ENCODE measurements at places on chromosomes 1 and 21.

DNA sequence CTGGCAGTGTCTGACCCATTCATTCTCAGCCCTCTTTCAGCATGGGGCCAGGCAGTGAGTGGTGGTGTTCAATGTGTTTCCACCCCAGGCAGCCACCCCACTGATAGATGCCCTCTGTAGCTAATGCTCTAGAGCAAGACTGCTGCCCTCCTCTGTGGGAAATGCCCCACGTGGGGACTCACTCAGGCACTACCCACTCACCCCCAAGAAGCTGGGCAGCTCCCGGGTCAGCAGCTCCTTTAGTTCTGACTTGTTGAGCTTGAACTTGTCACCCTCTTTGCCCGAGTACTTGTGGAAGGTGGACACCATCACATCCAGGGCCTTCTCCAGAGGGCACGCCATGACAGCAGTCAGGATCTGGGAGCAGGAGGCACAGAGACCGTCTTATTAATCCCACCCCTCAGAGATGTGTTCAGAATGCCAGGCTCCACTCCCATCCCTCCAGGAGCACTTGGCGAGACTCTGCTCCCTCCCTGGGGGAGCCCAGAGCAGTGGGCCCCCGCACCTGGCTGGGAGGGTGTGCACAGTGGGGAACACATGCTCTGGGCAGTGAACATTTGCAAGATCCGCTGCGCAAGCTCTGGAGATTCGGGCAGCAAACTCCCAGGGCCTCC lies 1.0 kb downstream of the S100A4 start:
- no peak for DNase-seq

- no peak for DNase-seq
Observed at GRCh38 chr21:33848249-33848953, 67.2 kb downstream of the ATP5PO start.

GRCh38 chr1:58732087-58732775 lies 32.4 kb upstream of the MYSM1 start:
- no peak for DNase-seq

GRCh38 chr1:178725466-178726086 lies 532 bp downstream of the RALGPS2 start:
- no peak for DNase-seq

DNA sequence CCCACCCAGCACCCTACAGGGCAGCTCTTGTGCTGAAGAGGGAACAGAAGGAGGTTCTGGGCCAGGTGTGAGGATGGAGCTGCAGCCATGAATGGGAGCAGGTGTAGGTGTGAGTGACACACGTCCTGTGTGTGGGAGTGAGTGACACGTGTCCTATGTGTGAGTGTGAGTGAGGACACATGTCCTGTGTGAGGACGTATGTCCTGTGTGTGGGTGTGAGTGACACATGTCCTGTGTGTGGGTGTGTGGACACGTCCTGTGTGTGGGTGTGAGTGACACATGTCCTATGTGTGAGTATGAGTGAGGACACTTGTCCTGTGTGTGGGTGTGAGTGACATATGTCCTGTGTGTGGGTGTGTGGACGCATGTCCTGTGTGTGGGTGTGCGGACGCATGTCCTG lies 26.4 kb downstream of the MEGF6 start:
- DNase-seq: no peak

DNA sequence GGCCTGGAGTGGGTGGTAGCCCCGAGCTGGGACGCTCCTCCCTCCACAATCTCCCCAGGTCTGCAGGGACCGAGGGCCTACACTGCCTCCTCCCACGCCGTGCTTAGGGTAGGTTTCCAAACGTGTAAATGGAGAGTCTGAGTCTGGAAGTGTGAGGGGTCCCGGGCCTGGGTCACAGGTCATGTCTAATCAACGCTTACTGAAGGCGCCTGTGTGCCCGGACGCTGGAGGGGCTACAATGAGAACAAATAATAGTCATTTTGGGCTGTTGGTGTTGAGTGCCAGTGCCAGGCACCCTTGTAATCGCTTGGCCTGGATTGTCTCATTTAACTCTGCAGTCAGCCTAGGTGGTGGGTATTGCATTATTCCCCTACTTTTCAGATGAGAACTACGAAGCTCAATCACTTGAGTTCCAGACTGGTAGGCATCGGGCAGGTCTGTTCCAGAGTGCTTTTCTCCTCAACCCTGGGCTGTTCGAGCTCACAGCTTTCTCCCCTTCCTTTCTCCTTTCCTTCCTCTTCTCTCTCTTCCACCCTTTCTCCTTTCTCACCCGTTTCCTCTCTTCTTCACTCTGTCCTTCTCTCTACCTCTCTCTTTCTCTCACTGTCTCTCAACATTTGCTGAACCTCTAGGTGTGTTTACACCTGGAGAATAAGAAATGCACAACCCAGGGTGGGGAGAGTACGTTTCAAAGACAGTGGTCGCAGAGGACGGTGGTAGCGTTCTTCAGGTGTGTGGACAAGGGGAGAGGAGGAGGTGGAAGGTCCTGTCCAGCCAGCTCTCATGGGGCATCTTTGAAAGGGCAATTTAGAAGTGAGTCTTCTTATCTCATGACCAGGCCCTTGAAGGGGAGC lies 883 bp downstream of the SLC66A1 start:
- DNase-seq: no peak

DNA sequence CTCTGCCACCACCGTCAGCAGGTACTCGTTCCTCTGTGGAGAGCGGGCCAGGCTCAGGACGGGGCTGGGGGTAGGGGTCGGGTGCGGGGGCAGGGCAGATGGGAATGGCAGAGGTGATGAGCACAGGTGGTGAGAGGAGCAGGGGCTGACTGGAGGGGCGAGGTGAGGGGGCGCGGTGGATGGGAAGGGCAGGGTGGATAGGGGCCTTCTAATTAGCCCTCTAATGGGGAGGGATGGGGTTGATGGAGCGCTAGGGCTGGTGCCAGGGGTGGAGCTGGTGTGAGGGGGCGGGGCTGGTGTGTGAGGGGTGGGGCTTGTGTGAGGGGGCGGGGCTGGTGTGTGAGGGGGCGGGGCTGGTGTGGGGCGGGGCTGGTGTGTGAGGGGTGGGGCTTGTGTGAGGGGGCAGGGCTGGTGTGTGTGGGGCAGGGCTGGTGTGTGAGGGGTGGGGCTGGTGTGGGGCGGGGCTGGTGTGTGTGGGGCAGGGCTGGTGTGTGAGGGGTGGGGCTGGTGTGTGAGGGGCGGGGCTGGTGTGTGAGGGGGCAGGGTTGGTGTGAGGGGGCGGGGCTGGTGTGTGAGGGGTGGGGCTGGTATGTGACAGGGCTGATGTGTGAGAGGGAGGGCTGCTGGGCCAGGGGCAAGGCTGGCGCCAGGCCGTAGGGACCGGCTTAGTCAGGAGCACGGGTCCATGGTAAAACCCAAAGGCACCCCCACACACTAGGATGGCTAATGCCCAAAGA lies 5.9 kb downstream of the KRTAP10-1 start:
- no peak for DNase-seq

DNA sequence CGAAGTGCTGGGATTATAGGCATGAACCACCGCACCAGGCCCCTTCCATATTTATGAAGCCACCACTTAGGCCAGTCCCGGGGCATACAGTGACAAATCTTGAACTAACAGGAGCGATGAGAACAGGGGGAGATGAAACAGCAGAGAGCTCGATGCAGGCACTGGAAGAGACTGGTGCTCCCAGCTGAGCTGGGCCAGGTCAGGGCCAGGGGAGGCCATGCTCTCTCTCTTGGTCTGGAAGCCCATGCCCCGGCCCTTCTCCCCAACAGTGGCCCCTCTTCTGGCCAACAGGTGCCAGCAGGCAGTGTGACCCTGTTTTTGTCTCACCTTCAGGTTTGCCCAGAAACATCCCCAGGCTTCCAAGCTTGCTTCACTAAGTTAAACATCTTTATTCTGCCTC lies 269.9 kb upstream of the C1orf174 start:
- DNase-seq: no peak

GRCh38 chr1:71498542-71498941 lies 417.7 kb upstream of the ZRANB2 start:
- DNase-seq: peak; percentile 16

DNA sequence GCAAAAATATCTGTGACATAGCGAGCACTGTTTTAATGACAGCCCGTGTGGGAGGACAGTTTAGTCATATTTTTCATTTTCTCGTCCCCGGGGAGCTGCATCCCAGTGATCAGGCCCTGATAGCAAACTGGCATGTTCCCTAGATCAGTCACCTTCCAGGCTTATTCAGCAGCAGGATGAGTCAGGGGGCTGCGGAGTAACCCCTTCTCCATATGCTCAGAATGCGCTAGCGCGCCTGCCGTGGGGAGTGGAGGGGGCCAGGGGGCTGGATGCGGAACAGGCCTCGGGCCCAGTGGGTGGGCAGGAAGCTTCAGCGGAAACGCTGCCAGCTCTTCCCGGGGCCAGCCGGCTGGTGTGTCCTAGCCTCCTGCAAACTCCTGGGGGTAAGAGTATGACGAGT lies 94.0 kb downstream of the KCND3 start:
- no peak for DNase-seq

DNA sequence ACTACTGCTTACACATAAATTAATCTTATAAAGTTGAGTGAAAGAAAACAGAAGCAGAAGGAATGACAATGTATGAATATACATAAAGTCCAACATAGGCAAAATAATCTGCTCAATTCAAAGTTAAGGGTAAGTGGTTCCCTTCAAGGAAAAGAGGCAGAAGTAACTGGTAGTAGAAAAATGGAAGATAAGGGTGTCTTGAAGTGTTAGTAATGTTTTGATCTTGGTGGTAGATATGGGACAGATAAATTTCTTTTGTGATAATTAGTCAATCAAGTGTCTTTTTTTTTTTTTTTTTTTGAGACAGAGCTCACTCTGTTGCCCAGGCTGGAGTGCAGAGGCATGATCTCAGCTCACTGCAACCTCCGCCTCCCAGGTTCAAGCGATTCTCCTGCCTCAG lies 12.7 kb downstream of the USP48 start:
- DNase-seq: peak; percentile 60

DNA sequence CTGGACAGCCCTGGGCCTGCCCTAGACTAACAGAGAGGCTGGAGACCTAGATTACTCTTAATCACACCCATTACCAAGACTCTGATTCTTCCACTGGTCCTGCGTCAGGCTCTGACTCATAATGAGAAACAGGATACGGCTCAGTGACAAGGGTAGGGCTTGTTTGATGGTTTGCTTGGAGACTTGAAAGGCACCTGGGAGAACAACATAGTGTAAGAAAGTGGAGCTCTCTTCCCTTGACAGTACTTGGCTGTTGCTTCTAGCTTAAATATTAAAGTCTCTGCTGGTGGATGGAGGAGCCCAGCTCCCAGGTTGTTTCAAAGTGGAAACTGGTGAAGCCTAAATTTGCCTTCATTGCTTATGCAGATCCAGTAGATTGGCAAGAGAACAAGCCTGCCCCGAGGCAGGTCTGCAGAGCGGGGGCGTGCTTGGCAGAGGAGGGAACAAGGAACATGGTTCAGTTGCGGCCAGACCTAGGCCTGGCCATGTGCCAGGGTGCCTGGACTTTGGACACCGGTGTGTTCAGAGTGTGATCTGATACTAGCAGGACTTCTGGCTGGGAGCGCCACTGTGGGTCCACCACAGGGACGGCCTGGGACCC lies 480.6 kb downstream of the CAMTA1 start:
- no peak for DNase-seq

GRCh38 chr1:12182410-12182984 lies 15.7 kb downstream of the TNFRSF1B start:
- no peak for DNase-seq

- DNase-seq: no peak
Observed at GRCh38 chr1:243748227-243748626, 101.8 kb downstream of the AKT3 start.

DNA sequence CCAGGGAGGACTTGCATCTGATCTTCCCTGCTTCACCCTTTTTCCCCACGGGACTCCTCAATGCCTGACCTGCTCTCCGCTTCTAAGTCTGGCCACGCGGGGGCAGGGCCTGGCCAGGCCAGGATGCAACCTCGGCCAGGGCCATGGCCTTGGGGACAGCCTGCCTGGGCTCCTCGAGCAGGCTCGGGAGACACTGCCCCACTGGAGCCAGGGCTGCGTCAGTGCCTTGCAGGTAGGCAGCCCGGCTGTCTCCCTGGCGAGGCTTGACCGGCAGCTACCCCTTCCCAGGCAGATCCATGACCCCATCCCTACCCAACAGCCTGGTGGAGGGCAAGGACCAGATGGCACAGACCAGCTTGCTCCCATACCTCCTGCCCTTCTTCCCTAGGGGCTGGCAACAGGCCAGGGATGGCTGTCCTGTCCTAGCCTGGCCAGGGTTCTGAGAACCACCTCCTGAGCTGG lies 2.7 kb upstream of the PRDM16 start:
- DNase-seq: peak; percentile 24

DNA sequence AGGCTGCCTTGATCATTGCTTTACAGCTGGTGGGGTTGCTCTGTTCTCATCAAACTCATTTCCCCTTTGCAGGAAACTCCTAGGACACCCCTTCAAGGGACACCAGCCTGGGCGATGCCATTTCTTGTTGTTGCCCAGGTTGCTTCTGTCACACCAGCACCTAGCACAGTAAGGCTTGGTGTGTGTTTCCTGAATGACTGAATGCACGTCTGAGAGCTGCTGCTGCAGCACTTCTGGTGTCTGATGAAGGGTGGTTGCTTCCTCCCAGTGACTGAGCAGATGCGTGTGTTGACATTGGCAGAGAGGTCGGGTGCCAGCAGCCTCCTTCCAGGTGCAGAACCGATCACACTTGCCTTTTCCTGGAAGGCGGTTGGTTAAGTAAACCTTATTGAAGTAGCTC lies 477.4 kb downstream of the CAMTA1 start:
- no peak for DNase-seq

DNA sequence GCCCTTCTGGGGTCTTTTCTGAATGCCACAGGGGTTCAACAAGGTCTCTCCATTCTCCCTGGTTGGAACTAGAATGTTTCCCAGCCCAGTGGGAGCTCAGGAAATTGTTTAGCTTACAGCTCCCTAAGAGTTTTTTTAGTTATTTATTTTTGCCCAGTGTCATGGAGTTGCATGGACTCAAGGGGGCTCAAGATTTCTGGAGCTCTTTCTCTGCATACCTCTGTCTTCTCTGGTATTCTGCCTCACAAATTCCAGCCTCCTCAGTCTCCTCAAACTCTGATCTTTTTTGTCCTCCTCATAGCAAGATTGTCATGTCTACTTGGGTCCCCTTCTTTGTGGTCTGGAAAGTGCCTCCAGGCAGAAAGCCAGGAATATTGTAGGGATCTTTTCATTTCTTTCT lies 15.9 kb upstream of the PPP2R5A start:
- no peak for DNase-seq

Measured in OCI-M1 (cell line).